ENCODE measurements at places on chromosomes 11 and 22.
A peak's percentile ranks its signal among the peaks of the same experiment; 100 is the strongest.

DNA sequence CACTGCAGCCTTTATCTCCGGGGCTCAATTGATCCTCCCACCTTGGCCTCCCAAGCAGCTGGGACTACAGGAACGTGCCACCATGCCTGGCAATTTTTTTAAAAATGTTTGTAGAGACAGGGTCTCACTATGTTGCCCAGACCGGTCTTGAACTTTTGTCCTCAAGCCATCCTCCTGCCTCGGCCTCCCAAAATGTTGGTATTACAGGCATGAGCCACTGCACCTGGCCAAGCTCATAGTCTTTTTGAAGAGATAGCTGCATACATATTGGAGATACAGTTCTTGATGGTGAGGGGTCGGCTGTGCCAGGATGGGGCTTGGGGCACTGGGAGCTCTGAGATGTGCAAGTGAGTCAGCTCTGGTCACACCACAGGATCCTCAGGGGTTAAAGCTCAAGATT lies 53.2 kb downstream of the CHRDL2 start:
- no peak for DNase-seq

DNA sequence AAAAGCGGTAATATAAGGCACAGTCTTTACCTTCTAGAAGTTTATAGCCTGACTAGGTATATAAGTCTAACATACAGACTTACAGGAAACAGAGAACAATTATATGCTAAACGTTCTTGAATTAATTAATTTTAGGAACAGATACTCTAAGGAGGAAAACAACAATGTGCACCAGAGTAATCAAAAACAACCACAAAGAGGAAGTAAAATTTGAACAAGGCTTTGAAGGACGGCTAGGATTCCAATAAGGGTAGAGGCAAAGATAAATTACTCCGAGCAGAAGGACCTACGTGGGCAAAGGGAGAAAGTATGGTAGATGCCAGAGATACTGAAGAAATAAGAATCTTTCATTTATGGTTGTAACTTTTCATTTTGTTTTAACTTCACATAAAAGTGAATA lies 54.4 kb downstream of the ENTHD1 start:
- no peak for DNase-seq

DNA sequence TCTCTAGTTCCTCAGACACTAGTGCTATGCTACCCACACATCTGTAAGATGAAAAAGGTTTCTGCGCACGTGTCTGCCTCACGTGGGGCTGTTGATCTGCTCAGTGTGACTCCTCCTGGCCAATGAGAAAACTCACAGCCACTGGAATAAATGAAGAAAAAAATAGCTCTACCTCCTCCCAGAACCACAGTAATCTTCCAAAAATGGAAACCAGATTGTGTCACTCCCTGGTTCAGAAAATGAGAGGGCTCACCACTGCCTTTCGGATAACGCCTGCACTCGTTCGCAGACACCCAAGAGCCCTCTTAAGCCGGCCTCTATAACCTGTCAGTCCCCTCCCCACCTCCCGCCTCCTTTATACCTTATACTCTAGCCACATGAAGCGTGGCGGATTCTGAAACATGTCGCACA lies 5.1 kb downstream of the APBB1 start:
- DNase-seq, result no peak

GRCh38 chr11:10225553-10225952 lies 68.5 kb downstream of the SBF2 start:
- DNase-seq, result no peak

- no peak for DNase-seq
Measured at GRCh38 chr11:126163779-126164178, 47.7 kb downstream of the RPUSD4 start.

- no peak for DNase-seq
Measured at GRCh38 chr11:92067016-92067415, 157.6 kb upstream of the FAT3 start.

- peak; percentile 77 for DNase-seq
Measured at GRCh38 chr11:14974515-14975251, 2.5 kb upstream of the CALCA start.

- no peak for DNase-seq
Measured at GRCh38 chr11:68775951-68776388, 24.6 kb upstream of the TESMIN start.

DNA sequence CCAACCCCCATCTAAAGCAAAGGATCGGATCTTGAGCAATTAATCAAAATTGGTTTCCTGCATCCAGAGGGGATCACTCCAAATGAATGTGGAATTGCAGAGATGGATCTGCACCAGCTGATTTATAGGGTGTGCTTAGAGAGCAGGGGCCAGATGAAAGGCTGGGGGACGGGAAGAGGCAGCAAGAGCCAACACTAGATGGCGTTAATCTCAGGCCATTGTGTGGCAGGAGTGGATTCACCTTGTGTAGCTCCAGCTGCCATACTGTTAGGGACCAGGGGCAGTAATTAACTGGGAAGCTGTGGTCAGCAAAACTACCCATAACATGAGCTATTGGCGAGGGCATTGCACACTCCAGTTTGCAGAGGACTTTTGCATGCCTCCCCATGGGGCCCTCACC lies 35.6 kb downstream of the SERPINH1 start:
- peak; percentile 59 for DNase-seq

GRCh38 chr11:72974487-72975205 lies 160.4 kb downstream of the ATG16L2 start:
- no peak for DNase-seq

- DNase-seq, result no peak
Measured at GRCh38 chr11:77259641-77260040, 41.8 kb downstream of the GDPD4 start.

GRCh38 chr11:119419834-119420492 lies 3.0 kb downstream of the THY1 start:
- no peak for DNase-seq

DNA sequence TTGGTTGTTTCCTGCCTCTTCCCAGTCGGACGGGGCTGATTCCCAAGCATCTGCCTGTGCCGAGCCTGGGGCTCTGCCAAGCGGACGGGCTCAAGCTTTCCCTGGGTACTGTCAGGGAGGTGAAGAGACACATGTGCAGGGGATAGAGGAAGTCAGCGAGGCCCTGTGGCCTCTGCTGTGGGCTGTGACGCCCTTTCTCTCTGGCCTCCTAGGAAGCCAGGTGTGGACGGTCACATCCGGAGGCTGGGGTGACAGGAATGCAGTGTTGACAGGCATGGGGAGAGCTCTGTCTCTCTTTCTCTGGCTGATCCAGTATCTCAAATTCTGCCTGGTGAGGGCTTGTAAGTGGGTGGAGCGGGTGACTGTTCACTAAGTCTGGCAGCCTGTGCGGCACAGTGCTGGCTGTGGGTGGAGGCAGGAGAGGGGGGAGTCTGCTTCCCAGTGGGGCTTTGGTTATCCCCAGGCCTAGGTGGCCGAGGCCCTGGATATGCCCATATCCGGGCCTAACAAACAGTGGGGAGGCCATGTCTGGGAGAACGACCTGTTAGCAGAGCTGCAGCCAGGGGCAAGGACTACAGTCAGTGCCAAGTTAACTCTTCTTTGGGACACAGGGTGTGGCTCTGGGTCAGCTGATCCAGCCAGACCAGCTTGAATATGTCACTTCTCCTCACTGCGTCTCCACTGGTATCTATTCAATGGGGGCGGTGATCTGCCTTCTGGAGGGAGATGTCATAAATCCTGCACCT lies 1.9 kb downstream of the KCTD17 start:
- DNase-seq, result no peak

DNA sequence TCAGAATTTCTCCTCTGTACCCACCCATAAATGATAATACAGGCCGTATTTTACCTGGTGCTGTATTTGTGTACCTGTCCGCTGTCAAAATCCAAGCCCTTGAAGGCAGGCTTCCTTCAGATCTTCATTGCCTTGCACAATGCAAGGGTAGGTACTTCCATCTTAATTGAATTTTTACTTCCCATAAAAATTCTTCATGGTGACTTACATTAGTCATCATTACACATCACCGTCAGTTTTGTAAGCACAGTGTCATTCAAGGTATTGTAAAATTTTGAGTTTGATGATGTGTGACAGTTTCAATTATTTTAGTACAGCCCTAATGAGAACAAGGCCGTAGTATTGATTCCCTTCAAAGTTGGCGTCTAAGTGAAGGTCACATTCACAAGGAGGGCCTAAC lies 770 bp upstream of the TSG101 start:
- no peak for DNase-seq

- no peak for DNase-seq
Measured at GRCh38 chr22:34068001-34068400, 147.7 kb upstream of the LARGE1 start.

DNA sequence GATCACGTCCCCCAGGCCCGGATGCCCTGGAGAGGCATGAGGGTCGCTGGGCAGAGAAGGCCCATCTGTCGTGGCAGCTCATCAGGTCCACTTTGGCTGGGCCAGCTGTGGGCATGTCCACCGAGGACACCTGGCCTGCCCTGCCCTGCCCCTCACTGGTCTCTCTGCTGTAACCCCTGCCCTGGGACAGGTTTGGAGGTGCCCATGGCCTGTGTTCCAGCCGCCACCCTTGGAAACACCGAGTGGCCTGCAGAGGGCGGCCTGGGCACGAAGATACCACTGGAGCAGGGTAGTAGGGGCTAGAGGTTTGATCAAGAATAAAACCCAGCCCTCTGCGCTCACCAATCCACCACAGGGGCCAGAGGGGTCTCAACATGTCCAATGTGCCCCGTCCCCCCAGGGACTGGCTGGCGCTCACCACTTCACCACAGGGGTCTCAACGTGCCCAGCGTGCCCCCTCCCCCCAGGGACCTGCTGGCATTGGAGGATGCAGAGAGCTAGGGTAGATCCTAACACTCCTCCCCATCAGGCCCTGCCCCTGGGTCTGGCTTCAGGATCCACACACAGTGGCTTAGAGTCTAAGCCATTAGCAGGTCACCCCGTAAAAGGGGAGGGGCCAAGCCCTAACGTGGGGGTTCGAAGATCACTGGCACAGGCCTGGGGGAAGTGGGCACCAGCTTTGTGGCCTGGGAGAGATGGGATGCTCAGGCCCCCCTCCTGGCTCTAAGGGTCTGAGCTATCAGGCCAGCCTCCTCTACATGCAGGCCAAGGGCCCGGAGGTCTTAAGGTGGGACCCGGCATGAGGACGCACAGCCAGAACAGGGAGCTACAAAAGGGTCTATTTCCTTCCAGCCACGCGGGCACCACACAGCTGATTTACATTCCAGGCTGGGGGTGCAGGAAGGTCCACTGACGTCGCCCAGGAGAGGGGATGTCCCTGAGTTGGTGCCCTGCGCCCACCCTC lies 1.3 kb upstream of the HDAC10 start:
- peak; percentile 77 for DNase-seq

DNA sequence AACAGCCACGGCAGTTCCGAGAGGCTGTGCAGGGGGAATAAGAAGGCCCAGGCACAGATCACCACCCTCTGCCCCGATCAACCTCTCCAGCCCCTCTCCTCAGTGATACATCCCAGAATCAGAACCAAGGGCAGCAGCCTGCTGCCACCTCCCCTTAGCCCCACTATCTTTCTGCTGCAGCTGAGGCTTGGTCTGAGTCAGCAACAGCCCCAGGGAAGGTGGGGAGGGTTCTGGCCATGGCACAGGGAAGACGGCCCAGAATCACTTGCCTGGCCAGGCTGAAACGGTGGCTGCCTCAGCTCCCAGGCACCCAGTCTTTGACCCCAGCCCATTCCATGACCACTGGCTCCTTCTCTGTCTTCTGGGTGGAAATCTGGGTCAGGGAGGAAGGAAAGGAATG lies 2.3 kb downstream of the CHID1 start:
- DNase-seq, result no peak

DNA sequence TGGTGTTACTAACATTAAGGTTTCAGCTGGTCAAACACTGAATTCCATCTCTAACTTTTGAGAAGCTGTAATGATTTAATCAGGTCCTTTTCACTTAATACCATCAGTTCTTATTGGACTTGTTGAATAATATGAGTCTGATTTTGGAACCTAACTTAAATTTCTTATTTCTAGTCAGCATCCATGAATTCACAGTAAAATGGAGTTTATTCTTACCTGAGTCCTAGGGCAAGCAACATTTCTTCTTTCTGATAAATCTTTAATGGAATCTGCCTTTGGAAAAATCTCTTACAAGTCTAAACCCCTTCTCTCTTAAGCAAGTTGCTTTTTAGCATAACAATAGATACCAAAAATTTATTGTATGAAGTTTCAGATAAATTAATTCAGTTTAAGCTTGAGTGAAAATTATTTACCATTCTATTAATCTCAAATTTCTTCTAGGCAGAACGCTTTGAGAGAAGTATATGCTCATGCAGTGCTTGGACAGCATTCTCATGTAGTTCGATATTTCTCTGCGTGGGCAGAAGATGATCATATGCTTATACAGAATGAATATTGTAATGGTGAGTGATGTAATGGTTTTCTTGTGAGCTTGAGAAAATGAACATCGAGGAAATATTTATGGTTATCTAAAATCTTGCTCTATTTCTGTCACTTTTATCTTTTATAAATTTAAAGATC lies 3.4 kb downstream of the WEE1 start:
- no peak for DNase-seq

GRCh38 chr11:76589964-76590950 lies 80.3 kb downstream of the LRRC32 start:
- no peak for DNase-seq
